ENCODE measurements at places on chromosomes 6 and 20.

- DNase-seq, result peak; percentile 63
Observed at GRCh38 chr20:2840967-2841531, 504 bp downstream of the VPS16 start.

DNA sequence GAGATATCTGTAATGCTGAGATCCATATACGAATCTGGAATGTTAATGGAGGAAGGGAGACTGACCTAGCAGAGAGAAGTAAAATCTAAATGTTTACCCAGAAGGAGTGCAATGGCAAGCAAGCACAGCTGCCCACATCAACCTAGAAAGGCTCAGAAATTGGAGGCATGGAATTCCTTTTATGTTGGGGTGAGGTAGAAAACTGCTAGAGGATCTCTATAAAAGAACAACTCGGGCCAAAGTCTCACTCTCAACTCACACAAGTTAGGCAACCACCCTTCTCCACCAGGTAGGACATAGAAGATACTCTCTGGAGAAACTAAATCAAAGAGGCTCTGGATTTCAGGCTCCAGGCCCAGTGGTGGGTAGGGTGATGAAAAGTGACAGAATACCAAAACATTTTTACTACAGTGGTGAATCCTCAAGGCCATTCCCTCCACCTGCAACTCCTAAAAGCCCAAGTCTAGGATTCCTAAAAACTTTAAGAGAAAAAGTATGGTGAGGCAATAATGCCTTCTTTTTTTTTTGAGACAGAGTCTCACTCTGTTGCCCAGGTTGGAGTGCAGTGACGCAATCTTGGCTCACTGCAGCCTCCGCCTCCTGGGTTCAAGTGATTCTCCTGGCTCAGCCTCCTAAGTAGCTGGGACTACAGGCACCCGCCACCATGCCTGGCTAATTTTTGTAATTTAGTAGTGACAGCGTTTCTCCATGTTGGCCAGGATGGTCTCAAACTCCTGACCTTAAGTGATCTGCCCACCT is 9.5 kb upstream of the ADGRG6 start:
- DNase-seq, result no peak

DNA sequence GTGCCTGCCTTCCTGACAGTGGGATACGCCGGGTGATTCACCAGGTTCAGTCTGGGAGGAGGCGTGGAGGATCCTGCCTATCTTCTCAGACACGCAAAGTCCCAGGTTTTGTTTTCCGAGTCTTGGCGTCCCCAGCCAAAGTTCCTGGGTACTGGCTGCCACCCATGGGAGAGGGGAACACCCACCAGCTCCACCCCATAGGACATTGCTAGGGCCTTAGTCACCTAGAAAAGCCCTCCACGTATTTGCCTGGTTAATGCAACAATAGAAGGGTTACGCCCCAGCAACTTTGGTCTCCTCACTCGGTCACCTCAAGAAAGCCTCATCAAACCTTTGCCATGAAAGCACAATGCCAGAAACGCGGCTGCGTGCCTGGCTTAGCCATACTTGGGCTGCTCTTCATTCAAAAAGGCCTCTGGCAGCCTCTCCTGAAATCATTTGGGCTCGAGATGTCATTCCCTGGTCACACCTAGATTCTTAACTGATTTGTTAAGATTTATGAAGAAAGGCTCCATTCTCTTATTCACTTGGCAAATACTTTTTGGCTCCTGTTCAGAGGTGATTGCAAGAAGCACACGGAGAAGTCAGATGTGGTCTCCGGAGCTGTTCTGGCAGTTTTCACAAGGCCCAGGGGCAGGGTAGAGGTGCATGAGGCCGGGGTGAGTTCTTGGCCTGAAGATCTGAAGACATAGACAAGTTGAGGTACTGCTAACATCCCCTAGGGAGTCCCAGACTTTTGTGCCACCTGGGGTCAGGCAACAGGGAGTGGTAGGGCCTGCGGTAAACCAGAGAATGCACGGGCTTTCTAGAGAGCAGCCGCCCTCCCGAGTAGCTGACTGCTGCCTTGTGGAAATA is 35.5 kb upstream of the ZNF133 start:
- no peak for DNase-seq

- DNase-seq, result peak; percentile 66
Observed at GRCh38 chr6:89360415-89360999, 8.0 kb upstream of the UBE2J1 start.

GRCh38 chr6:157764178-157765068 is 58.6 kb upstream of the SNX9 start:
- DNase-seq, result peak; percentile 100

- DNase-seq, result no peak
Observed at GRCh38 chr6:3330199-3330598, 71.5 kb downstream of the PSMG4 start.

DNA sequence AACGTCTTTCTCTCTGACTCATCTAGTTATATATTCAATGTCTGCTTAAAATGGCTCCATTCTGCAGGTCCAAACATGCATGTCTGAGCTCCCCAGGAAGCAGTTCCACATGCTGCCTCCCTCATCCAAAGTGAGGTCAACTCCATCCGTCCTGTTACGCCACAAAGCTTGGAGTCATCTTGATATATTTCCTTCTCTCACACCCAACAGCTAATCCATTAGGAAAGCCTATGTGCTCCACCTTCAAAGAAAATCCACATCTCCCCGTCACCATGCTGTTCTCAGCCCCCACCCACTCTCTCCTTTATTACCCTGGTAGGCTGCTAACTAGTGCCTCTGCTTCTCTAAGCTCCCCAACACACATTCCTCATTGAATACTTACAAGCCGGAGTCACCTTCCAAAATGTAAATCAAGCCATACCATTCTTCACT is 130.2 kb upstream of the SYNDIG1 start:
- peak; percentile 73 for DNase-seq

DNA sequence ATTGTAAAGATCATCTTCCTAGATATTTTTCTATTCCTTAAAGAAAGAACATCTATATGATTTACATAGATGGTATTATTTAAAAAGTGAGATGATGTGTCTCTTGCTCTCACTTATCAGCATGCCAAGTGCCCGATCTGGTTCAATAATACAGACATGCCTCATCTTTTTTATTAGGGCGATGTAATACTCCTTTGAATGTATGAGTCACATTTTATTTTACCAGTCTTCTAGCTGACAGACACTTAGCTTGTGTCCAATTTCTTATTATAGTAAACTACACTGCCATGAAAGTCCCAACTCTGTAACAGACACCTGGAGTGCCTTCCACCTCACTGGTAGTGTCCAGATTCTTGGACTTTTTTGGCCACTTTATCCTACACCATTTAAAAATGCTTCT is 586.6 kb upstream of the BTBD3 start:
- peak; percentile 36 for DNase-seq

DNA sequence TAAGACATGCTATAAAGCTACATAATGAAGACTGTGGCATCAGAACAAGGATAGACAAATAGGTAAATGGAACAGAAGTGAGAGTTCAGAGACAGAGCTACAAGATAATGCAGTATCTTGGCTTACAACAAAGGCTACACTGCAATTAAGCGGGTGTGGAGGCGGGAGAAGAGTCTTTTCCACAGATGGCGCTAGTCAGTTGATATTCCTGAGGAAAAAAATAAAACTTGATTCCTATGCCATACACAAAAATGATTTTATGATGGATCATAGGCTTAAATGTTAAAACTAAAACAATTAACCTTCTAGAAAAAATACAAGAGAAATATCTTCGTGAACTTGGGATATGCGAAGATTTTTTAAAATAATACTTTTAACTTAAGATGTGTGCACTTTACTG is 31.0 kb downstream of the RIN2 start:
- no peak for DNase-seq

GRCh38 chr6:7144872-7145584 is 37.3 kb downstream of the RREB1 start:
- no peak for DNase-seq

DNA sequence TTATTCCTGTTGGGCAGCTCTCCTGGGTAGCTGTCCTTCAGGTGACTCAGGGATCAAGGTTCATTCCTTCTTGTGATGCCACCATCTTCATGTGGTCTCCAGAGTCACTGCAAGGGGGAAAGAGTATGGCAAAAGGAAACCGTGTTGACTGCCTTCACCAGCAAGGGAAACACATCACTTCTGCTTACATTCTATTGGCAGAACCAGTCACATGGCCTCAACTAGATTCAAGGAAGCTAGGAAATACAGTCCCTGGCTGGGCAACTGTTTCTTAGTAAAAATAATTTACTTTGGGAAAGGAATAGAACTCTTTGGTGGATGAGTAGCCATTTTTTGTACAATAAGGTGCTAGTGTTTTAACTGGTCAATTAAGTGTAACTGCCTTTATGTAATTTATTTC is 5.3 kb downstream of the ANKRD6 start:
- no peak for DNase-seq

- DNase-seq, result no peak
Observed at GRCh38 chr6:154605882-154606370, 95.4 kb upstream of the CNKSR3 start.

DNA sequence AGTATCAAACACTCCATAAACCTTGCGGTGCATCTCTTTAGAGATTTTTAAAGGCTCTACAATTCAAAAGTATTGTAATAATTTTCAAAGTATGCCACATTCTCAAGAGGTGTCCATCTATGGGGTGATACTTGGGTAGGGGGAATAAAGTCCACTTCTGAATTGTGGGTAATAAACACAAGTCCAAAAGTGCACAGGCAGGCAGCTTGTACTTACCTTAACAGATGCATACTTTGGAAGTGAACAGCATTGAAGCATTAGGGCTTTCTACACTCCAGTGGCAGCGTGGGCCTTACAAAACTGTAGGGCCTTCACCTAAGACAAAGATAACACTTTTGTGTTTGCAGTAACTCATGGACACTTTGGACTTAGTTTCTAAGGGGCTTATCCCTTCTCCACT is 58.6 kb downstream of the AIG1 start:
- no peak for DNase-seq

GRCh38 chr6:159473475-159474263 is 219.4 kb downstream of the SOD2 start:
- DNase-seq, result peak; percentile 77
